ENCODE measurements at places on chromosomes 6 and 20.

GRCh38 chr6:71043902-71044301, 87.0 kb upstream of the B3GAT2 start:
- DNase-seq, result no peak

GRCh38 chr6:55868176-55868575, 7.2 kb downstream of the BMP5 start:
- no peak for DNase-seq

DNA sequence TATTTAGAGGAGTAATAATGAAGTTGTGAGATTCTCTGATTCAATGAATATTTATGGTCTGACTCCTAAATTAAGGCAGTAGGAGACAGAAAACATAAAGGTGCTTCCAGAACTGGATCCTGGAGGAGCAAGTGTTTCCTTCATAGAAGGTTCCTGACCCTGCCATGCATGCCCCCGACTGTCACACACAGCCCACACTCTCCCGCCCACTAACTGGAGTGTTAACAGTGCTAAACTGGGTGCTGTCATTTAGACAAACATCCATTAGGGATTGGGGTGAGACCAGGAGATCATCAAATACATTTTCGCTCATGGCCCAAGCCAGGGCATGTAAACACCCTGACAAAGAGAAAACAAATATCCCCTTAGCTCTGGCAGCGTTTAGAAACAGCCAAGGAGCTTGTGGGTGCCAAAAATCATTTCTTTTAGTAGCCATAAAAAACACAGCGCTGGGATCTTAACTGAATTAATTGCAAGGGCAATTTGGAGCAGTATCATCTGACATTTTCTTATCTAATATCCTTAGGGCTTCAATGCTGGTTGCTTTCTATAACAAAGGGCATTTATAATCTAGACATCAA, 46.8 kb downstream of the INSM1 start:
- DNase-seq, result no peak

GRCh38 chr6:124961777-124962638, at the start of gene RNF217:
TSS of gene RNF217 (plus strand) at chr6:124962437. CDS start at chr6:124962545, 108 bp downstream.
- no peak for DNase-seq

DNA sequence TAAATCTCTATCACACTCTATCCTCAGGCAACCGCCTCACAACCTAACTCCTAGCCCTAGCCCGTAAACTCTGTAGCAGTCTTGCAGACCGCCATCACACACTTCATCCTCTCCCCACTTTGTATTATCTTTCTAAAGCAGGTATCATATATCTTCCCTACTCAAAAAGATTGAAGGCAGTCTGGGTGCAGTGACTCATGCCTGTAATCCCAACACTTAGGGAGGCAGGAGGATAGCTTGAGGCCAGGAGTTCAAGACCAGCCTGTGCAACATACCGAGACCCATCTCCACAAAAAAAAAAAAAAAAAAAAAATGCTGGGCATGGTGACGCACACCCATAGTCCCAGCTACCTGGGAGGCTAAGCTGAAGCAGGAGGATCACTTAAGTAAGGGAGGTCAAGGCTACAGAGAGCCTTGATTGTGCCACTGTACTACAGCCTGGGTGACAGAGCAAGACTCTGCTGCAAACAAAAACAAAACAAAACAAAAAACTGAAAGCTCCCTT, 22.9 kb downstream of the RANBP9 start:
- DNase-seq, result no peak

GRCh38 chr6:156600678-156601077, 176.5 kb upstream of the ARID1B start:
- DNase-seq, result no peak

DNA sequence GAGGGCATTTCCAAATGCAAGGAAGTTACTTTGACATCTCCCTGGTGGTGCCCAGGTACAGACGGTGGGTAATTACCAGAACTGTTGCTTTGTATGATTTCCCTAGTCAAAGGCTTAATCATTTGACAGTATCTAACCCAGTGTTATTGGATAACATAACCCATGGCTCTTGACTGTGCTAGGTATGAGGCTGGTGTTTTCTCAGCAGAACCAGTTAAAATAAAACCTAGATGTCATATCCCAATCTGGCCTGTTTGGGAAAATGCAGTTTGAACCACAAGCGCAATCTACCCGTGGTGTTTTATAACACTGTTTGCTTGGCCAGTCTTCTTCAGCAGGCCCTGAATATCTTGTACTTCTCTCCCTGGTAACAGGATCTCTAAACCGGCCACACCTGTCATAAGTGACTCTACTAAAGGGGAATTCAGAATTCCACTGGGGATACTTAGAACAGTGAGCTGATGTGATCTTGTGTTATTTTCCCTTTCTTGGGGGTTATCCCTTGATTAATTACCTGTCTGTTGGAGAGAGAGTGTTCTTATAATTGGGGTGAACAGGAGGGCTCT, 32.8 kb downstream of the PPP1R14C start:
- DNase-seq, result no peak

DNA sequence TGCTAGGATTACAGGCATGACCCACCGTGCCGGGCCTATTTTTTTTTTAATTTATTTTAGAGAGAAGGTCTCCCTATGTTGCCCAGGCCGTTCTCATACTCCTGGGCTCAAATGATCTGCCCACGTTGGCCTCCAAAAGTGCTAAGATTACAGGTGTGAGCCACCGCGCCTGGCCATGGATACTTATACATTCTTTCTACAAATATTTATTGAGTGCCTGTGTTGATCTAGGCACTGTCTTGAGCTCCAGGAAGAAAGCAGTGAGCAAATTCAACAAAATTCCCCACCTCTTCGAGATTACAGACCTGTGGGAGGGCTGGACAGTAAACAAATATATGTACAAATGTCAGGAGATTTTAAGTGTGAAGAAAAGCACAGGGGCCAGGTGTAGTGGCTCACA, 37.9 kb downstream of the MGME1 start:
- no peak for DNase-seq

DNA sequence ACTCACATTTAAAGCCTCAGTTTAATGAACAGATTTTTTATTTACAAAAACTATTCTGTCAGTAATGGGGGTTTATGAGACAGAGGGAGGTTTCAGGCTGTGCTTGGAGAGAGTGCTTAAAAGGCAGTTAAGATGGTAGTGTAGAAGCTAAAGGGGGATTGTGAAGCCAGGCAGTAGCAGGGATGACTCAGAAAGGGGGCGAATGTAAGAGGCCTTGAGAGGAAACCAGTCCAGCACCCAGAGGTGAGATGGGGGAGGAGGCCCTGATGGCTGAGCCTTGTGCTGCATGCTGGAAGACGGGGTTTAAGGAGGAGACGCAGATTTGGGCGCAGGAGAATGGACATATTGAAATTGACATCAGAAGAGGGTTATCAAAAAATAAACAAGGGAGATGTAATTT, 6.6 kb upstream of the SERPINB9 start:
- no peak for DNase-seq

DNA sequence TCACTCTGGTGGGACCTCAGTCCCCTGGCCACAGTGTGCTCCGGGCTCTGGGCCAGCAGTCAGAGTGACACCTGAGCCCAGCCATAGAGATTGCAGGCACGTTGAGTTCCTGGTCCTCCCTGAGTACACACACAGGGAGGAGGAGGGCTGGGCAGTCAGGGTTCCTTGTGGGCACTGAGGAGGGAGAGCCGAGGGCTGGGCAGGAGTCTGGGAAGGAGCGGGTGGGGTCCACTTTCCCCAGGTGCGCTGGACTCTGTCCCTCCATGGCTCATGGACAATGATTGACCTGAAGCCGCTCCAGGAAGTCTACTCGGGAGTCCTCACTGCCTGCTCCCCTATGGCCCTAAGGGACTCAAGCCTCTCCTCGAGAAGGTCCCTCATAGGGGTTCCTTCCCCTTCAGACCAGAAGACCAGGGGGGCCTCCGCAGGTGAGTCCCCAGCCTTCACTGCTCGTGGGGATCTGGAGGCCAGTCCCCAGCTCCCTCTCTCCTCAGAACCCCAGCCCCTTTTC, 1.1 kb downstream of the SLC44A4 start:
- no peak for DNase-seq

- no peak for DNase-seq
Measured at GRCh38 chr6:14728396-14729024, 517.4 kb upstream of the JARID2 start.

DNA sequence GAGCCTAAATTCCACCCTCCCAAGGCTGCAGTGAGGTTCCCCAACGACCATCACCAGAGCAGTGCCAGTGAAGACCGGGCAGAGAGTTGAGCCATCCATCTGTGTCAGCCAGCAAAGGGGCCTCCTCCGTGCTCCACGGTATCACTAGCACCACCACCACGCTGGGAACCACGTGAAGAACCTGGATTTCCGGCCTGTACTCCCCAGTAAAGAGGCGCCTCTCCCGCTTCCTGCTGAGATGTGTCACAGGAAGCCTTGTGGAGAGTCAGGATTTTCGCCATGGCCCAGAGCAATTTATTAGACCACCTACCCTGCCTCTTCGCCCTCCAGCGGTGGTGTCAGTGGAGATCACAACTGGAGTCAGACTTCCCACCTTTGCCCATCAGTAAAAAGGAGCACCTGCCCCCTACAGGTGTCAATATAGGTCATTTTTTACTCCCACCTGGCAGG, 28.8 kb downstream of the CPXM1 start:
- DNase-seq, result no peak

GRCh38 chr6:75278474-75279077, 6.0 kb downstream of the TMEM30A start:
- DNase-seq, result no peak

DNA sequence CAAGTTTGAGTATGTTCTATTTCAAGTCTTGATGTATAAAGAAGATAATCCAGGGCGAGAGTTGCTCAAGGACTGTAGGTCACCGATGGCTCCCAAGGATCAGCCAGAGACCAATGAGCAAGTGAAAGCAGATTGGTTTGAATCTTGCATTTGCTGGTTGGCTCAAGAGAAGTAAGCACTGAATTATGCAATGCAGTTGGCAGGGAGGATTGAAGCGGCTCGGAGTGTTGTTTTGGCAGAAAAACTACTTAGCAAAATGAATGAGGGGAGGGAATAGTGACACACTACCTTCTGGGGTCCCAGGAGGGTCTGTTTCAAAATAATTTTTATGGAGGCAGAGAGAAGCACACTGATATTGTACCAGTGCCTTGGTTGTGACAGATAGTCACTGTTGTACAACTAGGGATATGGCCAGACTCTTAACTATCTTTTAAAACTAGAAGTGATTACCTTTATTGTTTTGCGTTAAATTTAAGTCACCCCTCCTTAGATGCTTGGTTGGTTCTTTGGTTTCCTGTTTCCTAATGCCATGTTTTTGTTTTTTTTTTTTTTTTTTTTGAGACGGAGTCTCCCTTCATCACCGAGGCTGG, 15.7 kb downstream of the SASH1 start:
- no peak for DNase-seq

DNA sequence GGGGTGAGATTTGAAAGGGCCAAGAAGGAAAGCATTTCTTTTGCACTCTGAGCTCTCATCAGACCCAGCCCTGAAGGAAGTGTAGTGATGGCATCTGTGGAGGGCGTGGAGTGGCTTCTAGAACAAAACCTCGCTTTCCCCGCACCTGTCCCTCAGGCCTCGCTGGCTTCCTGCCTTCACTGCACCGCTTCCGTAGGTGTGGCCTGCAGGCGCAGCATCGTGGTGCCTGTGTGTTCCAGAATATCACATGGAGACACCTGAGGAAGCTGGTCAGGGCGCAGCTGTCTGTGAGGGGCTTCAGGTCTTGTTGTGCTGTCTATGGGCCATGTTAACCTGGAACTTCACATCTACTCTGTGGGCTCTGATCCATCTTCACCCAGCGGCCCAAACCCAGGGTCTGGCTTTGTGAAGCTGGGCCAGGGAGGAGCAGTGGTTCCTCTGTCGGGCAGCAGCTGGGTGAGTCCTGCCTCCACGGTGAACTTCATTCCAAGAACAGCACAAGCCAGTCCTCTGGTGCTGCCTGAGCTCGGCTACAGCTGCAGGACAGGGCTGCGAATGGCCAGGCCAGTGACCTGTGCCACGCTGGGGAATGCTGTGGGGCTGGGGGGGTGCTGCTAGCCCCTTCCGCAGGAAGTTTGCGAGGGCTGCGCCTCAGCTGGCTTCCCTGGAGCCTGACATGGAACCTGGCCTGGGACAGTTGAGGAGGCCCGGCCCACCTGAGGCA, 40.9 kb downstream of the DSTN start:
- DNase-seq, result no peak

GRCh38 chr20:63226042-63226943, 9.4 kb upstream of the BIRC7 start:
- no peak for DNase-seq

GRCh38 chr20:10655720-10656669, 17.8 kb downstream of the JAG1 start:
- DNase-seq, result no peak

All from NCI-H446 treated with DMSO at 0.1 percent for 48 hours (cell line).